Astrocyte (in vitro differentiated cells and primary cell): ENCODE measurements at places on chromosomes 16 and 17. TPM values are rescaled to one million over a fixed set of nuclear protein-coding genes. Genes with fewer than 3 reads are reported as not detected.

- DNase-seq, result no peak
Observed at GRCh38 chr16:74449470-74449869, 28.2 kb upstream of the CLEC18B start.

DNA sequence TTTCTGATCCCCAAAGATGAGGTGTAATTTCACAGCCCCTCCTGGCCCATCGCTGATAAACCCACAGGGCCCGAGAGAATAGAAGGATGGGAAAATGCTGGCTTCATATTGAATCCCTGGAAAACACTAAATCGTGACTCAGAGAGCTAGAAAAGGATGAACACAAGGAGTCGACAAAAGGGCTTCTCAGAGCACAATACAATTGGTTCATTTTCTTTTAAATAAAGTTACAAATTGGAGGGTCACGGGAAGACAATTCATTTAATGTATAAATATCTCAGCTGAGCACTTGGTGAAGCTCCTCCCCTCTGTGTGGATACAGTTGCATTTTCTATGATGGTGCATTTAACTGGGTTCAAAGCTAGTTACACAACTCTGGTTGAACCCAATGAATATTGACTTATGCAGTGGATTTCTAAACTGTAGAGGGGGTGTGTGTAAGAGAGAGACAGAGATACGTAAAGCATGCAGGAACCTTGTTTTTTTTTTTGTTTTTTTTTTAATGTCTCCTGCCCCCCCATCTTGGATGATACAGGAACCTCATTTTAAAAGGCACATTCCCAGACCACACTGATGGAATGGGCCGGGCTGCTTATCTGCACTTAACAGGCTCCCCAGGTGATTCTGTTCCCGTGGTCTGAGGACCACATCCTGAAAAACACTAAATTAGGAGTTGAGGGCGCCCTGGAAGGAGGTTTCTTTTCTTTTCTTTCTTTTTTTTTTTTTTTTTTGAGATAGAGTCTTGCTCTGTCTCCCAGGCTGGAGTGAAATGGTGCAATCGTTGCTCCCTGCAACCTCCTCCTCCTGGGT, 14.1 kb downstream of the TTYH2 start:
- no peak for DNase-seq

- DNase-seq, result no peak
Observed at GRCh38 chr16:371515-372301, 1.4 kb upstream of the MRPL28 start.

DNA sequence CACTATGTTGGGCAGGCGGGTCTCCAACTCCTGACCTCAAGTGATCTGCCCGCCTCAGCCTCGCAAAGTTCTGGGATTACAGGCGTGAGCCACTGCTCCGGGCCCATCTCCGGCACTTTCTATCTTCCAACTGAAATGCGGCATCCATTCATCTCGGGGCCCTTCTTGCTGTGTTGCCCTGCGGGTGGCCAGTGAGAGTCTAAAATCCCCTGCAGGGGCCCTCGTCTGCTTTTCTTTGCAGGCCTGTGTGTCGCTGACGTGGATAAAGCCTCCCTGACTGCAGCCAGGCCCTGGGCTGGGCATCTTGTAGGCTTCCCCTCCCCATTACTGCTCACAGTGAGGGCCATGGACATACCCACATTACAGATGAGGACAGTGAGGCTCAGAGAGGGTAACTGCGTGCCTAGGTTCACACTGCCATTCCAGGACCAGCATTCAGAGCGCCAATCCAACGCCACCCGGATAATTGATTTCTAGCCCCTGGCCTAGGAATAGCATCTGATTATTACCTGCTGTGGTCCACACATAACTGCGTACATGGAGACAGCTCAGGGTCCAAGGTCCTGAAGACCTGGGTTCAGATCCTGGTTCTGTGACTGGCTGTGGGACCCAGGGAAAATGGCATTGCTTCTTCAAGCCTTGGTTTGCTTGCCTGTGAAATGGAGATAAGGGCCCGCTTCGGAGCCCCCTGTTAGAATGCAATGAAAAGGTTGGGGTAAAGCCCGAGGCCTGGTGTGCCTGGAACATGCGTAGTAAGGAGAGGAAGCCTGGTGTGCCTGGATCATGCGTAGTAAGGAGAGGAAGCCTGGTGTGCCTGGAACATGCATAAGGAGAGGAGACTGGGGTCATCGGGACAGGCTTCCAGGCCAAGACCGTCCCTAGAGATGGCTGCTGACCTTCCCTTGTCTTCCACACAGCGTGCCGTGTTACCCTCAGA, 25.0 kb downstream of the CRISPLD2 start:
- DNase-seq, result no peak

DNA sequence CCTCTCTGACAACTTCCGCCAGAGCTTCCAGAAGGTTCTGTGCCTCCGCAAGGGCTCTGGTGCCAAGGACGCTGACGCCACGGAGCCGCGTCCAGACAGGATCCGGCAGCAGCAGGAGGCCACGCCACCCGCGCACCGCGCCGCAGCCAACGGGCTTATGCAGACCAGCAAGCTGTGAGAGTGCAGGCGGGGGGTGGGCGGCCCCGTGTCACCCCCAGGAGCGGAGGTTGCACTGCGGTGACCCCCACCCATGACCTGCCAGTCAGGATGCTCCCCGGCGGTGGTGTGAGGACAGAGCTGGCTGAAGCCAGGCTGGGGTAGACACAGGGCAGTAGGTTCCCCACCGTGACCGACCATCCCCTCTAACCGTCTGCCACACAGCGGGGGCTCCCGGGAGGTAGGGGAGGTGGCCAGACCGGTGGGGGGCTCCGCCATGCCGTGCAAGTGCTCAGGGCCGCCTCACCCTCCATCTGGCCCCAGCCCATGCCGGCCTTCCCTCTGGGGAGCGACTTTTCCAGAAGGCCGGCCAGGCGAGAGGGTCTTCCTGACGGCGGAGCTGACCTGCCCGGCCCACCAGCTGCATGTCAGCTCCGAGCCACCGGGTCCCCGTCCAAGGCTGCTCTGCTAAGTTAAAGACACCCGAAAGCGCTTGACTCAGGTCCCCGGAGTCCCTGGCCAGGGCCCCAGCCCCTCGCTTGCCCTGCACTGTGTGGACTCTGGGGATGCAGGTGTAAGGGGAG, 7.4 kb downstream of the SSTR5 start:
- DNase-seq, result no peak

- DNase-seq, result no peak
Observed at GRCh38 chr17:45387739-45388138, 44.9 kb downstream of the ARHGAP27 start.

DNA sequence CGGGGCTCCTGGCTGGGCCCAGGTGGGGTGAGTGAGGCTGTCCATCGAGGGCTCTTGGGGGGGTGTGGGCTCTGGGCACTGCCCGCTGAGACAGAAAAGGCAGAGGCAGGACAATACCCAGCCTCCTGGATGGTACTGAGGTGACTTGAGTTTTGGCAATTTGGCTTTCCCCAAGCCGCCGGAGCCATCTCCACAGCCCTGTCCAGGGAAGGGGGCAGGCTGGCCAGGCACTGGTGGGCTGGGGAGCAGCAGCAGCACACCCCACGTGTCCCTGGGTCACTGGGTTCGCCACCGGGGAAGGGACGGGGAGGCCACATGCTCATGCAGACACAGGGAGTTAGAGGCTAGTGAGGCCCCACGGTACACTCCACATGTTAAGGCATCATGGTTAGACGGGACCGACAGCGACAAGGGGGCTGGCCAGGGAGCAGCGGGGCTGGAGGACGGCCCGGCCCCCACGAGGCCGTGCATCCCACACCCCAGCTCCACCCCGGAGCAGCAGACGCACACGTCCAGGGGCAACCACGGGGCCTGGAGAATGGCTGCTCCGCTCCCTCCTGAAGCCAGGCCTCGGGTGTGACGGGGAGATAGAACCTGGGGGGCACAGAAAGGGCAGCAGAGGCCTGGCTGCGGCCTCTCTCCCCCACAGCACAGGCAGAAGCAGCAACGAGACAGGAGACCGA, 3.0 kb downstream of the ARHGDIA start:
- DNase-seq, result no peak

DNA sequence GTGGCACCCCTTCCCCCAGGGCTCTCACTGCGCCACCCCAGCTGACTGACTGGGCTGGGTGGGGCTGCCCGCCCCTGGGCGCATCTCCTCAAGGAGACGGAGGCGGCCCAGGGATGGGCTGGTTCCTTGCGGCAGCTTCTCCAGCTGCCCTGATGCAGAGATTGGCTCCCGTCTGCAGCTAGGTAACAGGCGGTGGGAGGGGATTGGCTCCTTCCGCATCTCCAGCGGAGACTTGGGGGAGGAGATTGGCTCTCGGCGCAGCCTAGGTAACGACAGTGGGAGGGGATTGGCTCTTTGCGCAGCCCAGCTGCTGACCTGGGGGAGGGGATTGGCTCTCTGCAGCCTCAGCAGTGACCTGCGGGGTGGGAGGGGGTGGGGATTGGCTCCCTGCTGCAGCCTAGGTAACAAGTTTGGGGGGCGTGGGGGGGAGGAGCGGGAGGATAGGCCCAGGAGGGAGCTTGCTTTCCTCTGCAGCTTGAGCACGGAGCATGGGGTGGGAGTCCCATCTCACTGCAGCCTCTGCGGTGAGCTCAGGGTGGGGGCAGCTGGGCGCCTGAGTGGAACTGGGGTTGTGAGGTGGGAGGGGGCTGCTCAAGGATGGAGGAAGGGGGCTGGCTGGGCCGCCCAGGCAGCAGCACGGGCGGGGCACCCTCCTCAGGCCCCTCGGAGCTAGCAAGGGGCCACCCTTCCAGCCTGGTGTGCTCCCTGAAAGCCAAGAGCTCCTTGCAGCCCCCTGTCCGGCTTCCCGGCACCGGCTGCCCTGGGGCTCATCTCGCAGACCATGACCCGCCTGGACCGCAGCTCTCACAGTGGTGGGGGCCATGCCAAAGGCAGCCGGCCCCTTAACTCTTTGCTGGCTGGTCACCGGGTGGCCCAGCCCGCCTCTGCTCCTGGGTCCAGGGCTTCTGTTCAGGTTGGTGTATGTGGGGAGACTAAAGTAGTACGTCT, 6.4 kb downstream of the NFE2L1 start:
- peak; percentile 75 for DNase-seq

DNA sequence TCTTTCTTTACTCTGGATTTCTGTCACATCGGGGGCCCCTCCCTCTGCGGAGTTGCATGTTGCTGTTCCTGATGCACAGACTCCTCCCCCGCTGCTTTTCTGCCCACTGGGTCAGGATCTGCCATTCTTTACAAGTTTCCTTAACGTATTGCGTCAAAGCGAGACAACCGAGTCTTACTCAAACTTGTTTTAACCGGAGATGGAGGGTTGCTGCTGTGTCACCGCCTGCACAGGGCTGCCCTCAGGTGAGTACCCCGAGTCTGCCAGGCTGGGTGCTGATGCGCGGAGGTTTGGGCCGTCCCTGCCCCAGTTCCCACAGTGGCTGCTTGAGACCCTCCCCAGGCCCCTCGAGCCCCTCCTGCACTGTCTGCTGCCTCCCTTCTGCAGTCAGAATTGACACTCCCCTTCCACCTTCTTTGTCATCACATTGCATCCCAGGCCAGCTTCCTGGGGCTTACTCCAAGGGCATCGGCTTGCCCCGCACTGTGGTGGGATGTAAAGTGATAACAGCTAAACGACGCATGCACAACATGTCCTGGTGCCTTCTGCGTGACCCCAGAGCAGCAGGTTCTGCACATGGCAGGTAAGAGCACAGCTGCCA, 19.3 kb downstream of the CARHSP1 start:
- peak; percentile 32 for DNase-seq

DNA sequence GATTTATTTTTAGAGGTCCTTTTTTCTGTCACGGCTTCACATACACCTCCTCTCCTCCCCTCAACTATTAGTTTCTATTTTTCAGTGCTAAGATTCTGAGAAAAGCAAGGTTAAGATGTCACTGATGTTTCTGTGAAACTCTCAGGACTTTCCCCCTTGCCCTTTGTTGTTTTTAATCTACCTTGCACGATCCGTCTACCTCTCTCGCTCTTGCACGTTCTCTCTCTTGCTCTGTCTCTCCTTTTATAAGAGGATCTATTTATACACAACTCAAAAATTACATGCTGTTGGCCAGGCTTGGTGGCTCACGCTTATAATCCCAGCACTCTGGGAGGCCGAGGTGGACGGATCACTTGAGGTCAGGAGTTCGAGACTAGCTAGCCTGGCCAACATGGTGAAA, 43.6 kb downstream of the RPA1 start:
- no peak for DNase-seq

GRCh38 chr17:43608313-43608712, 53.4 kb downstream of the MEOX1 start:
- peak; percentile 38 for DNase-seq

DNA sequence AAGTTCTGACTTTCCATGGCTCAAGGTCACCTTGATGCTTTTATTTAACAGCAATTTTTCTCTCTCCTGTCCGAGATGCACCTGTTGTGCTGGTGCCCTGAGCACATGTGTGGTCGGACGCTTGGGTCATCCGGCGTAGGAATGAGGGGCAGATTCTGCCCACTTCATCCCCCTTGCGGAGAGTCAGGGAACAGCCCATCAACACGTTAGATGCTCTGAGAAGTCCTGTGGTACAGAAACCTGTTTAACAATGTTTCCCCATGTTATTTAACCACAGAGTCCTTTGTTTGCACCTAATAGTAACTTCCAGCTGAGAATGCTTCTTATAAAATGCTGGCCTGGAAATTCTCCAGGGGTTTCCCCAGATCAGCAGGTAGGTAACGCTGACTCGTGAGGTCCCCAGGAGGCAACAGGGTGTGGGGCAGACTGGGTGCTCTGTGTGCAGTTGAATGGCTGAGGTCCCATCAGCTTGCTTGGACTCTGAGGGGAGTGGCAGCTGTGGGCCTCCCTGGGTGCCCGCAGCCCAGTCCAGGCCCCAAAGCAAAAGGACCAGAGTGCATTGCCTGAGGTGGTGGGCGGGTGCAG, 17.8 kb downstream of the DOC2B start:
- no peak for DNase-seq

GRCh38 chr16:13634959-13635358, 285.0 kb upstream of the ERCC4 start:
- DNase-seq, result no peak

- DNase-seq, result no peak
Observed at GRCh38 chr17:8015957-8016631, 13.7 kb downstream of the GUCY2D start.

GRCh38 chr17:81480140-81481072, 32.2 kb downstream of the ACTG1 start:
- peak; percentile 53 for DNase-seq

DNA sequence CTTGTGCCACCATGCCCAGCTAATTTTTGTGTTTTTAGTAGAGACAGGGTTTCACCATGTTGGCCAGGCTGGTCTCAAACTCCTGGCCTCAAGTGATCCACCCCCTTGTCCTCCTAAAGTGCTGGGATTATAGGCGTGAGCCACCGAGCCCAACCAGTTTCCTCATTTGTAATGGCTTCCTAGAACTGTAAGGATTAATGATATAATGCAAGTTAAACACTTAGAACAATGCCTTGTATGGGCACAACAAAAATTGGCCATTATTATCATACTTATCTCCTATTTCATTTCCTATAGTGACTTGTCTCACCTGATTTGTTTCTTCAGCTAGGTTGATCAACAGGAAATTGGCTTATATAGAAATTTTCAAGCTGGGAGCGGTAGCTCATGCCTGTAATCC, 14.1 kb downstream of the TUBD1 start:
- DNase-seq, result no peak

GRCh38 chr16:66563574-66564334, 2.5 kb upstream of the CMTM1 start:
- DNase-seq, result no peak

Gene SDR42E1
- total RNA-seq, result not detected in 2 replicates

Gene MYADML2
- not detected in 2 replicates for total RNA-seq

Gene UMOD
- total RNA-seq, result not detected in 2 replicates

Gene GSDMA
- total RNA-seq, result not detected in 2 replicates

Gene ZSCAN10
- 0.22 and 0.25 TPM in 2 replicates for total RNA-seq

Gene KSR1
- total RNA-seq, result 85.2 and 90.2 TPM in 2 replicates

Gene SLFN11
- 0.25 and 0.75 TPM in 2 replicates for total RNA-seq

Gene KRTAP4-11
- total RNA-seq, result not detected in 2 replicates
